ENCODE measurements at places on chromosomes 4 and X.
A peak's percentile ranks its signal among the peaks of the same experiment; 100 is the strongest.

GRCh38 chr4:48813964-48814363 lies 16.9 kb upstream of the OCIAD1 start:
- DNase-seq, result no peak

DNA sequence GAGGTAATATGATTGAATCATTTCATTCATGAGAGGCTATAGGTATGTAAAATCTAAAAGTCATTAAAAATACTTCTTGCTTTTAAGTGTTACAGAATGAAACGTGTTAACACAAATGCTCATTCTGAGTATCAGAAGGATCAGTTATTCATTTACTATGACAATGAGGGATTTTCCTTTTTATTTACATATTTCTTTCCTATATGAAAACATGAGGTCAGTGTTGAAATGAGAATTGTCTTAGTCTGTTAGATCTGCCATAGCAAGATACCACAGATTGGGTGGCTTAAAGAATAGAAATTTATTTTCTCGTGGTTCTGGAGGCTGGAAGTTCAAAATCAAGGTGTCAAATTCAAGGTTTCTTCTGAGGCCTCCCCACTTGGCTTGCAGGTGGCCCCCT lies 181.2 kb downstream of the ARHGAP10 start:
- DNase-seq, result no peak

DNA sequence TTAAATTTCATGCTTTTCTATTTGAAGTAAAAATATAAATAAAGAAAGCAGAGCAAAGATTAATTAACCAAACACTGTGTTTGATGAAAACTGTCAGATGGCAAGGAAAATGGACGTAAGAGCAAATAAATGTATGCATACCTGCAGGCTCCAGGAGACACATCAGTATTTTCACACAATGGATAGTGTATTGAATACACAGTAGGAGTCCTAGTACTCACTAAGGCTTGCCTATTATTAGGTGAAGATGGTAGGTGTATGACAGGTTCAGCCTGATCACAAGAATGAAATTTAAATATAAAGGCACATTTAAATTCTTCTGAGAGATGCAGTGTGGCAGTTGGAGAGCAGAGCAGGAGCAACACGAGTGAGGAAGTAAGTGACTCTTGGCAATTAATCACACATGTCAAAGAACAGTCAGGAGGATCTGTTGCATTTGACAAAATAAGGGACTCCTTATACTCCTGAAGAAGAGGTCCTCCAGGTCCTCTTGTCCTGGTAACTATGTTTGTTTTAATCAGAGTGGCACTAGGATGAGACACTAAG lies 106.0 kb upstream of the NDST4 start:
- DNase-seq, result no peak

GRCh38 chrX:19121466-19121865 lies 802 bp downstream of the ADGRG2 start:
- no peak for DNase-seq

GRCh38 chr4:51958199-51958968 lies 61.8 kb downstream of the LRRC66 start:
- no peak for DNase-seq

- DNase-seq, result peak; percentile 78
Observed at GRCh38 chr4:123559955-123560871, 163.6 kb downstream of the SPRY1 start.
